Karpas-422 (cell line): ENCODE measurements at places on chromosomes 3 and 15. TPM values are rescaled to one million over a fixed set of nuclear protein-coding genes. Genes with fewer than 3 reads are reported as not detected.

The MYO5C gene
- 0.22 and 0.58 TPM in 2 replicates for total RNA-seq

The A4GNT gene
- total RNA-seq, result not detected in 2 replicates

The DGKG gene
- total RNA-seq, result 0.04 and 0.14 TPM in 2 replicates

The CYP1A2 gene
- not detected in 2 replicates for total RNA-seq

The DUOX1 gene
- not detected in 2 replicates for total RNA-seq

The MUC20 gene
- 0.22 and 1.6 TPM in 2 replicates for total RNA-seq

The ALDH1A2 gene
- total RNA-seq, result not detected in 2 replicates

The FBXO40 gene
- not detected in 2 replicates for total RNA-seq

The FAM81A gene
- 0.76 TPM in 1 of 2 replicates, not detected in the other for total RNA-seq

The TGM4 gene
- not detected in 2 replicates for total RNA-seq

The DNAJA4 gene
- total RNA-seq, result not detected in 2 replicates

The EXOG gene
- 21.4 and 33.2 TPM in 2 replicates for total RNA-seq

The ZNF774 gene
- total RNA-seq, result 0.34 and 0.79 TPM in 2 replicates

The TJP1 gene
- not detected in 2 replicates for total RNA-seq

The IMPDH2 gene
- total RNA-seq, result 522 and 655 TPM in 2 replicates

The USP4 gene
- total RNA-seq, result 30.0 and 31.7 TPM in 2 replicates

The PPM1L gene
- total RNA-seq, result 1.8 and 3.4 TPM in 2 replicates

The TMEM158 gene
- total RNA-seq, result not detected in 2 replicates

The SCG5 gene
- total RNA-seq, result 0.83 and 1.8 TPM in 2 replicates

The JMJD7 gene
- total RNA-seq, result 2.8 and 9.2 TPM in 2 replicates

The NRG4 gene
- total RNA-seq, result not detected in 2 replicates

The CHRM5 gene
- total RNA-seq, result not detected in 2 replicates

The AMIGO3 gene
- total RNA-seq, result 3.8 TPM in 1 of 2 replicates, not detected in the other

The TFDP2 gene
- total RNA-seq, result 45.6 and 48.7 TPM in 2 replicates

The TYRO3 gene
- 0.37 and 1.1 TPM in 2 replicates for total RNA-seq

The BBX gene
- total RNA-seq, result 81.8 and 109 TPM in 2 replicates

The POLQ gene
- total RNA-seq, result 9.5 and 10.0 TPM in 2 replicates

The RNU5B-1 gene
- not detected in 2 replicates for total RNA-seq

The PRSS50 gene
- total RNA-seq, result not detected in 2 replicates

The FAM107A gene
- not detected in 2 replicates for total RNA-seq

The CCR3 gene
- total RNA-seq, result not detected in 2 replicates

The COL7A1 gene
- 0.78 and 13.0 TPM in 2 replicates for total RNA-seq

The ARRDC4 gene
- not detected in 2 replicates for total RNA-seq

The FETUB gene
- not detected in 2 replicates for total RNA-seq

The GOLGA6D gene
- not detected in 2 replicates for total RNA-seq

The CCDC13 gene
- 1.9 and 4.2 TPM in 2 replicates for total RNA-seq

The TERC gene
- 1,199 and 1,851 TPM in 2 replicates for total RNA-seq

The CXCR6 gene
- total RNA-seq, result not detected in 2 replicates

The ANKRD63 gene
- total RNA-seq, result not detected in 2 replicates

The OR5K2 gene
- total RNA-seq, result not detected in 2 replicates

The LMAN1L gene
- total RNA-seq, result 3.3 and 4.3 TPM in 2 replicates

The DAZL gene
- total RNA-seq, result not detected in 2 replicates

The BFSP2 gene
- 33.1 and 44.7 TPM in 2 replicates for total RNA-seq

The CD96 gene
- not detected in 2 replicates for total RNA-seq

The PGBD4 gene
- 5.2 and 6.4 TPM in 2 replicates for total RNA-seq
